ENCODE measurements at places on chromosomes 11 and 22.
A peak's percentile ranks its signal among the peaks of the same experiment; 100 is the strongest.

- peak; percentile 76 for DNase-seq
Observed at GRCh38 chr11:126989942-126990715, 10.4 kb downstream of the KIRREL3 start.

DNA sequence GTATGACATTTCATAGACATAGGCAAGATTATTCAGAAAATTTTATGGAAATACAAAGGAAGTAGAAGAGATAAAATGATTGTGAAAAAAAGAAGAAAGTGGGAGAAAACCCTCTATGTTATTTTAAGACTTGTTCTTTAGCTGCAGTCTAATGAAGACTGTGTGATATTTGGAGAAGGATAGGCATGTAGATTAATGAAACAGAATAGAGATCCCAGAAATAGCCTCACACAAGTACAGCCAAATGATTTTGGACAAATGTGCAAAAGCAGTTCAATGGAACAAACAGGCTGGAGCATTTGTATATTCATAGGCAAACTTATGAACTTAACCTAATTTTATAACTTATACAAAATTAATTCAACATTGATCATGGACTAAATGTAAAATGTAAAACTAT lies 14.3 kb downstream of the ANO5 start:
- no peak for DNase-seq

DNA sequence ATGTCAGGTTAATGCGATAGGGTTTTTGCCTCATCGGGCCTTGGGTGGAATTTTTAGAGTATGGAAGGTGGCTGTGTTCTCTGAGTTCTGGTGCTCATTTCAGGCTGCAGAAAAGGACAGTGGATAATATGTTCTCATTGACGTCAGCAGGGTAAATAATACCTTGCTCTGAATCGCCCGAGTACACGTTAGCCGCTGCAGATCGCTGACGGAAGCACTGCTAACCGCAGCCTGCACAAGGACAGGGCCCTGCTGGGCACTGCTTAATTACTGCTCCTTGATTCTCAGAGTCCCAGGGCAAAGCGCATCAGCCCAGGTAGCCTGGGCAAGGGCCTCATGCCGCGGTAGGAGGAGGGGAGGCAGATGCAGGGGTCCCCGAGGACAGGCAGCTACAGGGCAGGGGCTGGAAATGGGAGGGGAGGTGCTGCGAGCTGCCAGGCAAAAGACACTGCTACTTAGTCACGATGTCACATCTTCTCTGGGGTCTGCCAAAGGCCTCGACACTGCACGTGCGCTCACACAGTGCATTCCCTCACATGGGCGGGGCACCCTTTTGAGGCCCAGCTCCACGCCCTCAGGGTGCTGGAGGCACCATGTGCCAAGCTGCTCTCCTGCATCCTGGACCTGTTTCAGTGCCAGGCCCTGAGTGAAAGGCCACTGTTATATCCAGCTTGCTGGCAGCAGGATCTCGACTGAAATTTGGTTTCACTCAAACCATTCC lies 35.2 kb downstream of the PPP2R1B start:
- DNase-seq, result no peak

- no peak for DNase-seq
Observed at GRCh38 chr11:31484497-31484896, 24.9 kb downstream of the IMMP1L start.

GRCh38 chr11:106427736-106428135 lies 350.3 kb downstream of the AASDHPPT start:
- DNase-seq, result no peak

GRCh38 chr11:111655924-111656323 lies 53.7 kb downstream of the SIK2 start:
- DNase-seq, result no peak

- DNase-seq, result peak; percentile 13
Observed at GRCh38 chr11:2294926-2295290, 6.8 kb downstream of the C11orf21 start.

- no peak for DNase-seq
Observed at GRCh38 chr22:40028098-40028425, 33.3 kb downstream of the FAM83F start.

DNA sequence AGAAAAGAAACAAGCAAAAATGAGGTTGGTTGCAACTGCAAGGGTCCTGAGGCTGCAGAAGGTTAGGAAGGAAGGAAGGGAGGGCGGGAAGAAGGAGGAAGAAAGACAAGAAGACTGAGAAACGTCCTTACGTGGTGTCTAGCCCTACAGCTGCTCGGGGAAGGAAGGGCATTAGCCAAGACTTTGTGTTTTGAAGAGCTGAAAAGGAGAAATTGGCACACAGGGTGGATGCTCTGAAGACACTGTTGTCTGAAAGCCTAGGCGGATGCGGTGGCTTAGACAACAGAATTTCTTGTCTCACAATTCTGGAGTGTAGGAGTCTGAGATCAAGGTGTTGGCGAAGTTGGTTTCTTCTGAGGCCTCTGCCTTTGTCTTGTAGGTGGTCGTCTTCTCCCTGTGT lies 60.7 kb downstream of the MCM5 start:
- DNase-seq, result no peak

DNA sequence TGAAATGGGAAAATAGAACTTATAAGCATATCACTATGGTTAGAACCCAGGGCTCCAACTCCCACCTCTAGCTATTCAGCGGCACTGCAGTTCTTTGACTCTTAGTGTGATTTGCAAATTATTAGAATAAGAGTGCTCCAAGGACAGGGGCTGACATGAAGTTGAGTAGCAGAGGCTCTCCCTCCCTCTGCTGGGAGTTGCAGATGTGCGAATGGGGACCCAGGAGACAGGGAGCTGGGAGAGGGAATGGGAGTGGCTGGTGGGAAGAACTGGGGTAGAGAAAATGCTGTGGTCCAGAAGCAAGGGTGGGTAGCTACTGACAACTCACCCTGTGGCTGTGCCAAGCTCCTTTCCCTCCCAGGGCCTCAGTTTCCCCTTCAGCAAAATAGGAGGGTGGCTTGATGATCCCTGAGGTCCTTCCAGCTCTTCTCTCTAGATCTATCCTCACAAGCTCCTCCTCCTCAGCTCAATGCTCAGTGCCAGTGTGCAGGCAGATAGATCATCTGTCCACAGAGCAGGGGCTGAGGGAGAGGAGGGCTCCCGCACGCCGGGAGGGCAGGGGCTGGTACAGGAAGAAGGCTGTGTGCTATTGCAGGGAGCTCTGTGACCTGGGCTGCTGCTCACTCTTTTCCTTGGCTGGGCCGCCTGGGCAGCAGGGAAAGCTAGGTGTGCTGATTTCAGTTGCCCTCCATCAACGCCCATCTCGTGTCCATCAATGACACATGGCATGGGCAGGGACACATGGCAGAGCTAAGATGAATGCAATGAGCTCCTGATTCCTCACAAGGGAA lies 99.0 kb downstream of the NECTIN1 start:
- DNase-seq, result no peak

DNA sequence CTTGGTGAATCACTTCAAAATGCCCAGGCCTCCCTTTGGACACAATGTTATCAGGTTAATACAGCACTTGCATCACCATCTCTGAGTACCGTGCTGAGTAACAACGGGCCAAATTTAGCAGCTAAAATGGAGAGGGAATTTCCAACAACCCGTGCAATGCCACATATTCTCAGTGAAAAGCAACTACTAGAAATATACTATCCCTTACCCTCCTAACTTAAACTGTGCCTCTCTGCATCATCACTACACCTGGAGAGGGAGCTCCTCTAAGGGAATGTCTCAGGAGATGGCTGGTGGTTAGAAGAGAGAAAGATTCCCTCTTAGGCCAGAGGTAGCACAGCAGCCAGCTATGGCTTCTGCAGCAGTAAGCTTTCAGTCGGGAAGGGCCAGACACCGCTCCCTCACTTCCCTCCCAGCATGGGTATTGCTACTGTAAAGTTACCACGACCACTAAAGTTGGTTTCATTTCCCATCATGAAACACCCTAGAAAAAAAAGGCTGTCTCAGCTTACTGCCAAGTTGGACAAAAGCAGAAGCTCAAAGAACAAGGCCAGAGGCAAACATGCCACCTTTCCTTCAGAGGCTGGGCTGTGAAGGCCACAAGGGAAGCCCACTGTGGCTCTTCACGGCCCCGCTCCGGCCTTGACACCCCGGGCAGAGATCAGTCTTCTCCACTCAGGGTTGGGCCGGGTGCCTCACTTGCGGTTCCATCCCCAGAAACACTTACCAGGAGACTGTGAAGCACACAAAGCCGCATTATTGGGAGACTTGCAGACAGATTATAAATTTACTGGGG lies 3.9 kb downstream of the MAML2 start:
- peak; percentile 59 for DNase-seq

GRCh38 chr22:42072606-42073330 lies 1.3 kb upstream of the PHETA2 start:
- DNase-seq, result peak; percentile 19

- DNase-seq, result no peak
Observed at GRCh38 chr11:34855021-34855753, 61.0 kb downstream of the APIP start.

- no peak for DNase-seq
Observed at GRCh38 chr11:2507945-2508749, 63.3 kb downstream of the KCNQ1 start.
